ENCODE measurements at places on chromosomes 7 and 10. TPM values are rescaled to one million over a fixed set of nuclear protein-coding genes. Genes with fewer than 3 reads are reported as not detected.

DNA sequence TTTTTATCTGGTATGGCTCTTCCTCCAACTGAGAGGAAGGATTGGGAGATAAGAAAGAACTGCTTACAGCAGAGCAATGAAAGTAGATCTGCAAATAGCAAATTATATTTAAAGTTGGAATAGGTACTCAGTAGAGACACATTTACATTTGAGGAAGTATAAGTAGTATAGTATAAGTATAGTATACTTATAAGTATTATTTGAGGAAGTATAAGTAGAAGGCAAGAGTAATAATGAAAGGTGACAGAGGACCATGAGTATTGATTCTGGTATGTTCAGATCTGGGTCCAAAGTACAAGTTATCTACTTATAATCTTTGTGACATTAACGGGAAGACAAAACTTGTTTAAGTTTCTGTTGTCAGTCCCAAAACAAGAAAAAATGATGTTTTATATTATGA is 527.6 kb upstream of the SORCS1 start:
- no peaks in the 10 kb centered on the region for H3K36me3 ChIP-seq
- H3K4me1 ChIP-seq, result peaks cover 8% of the 10 kb centered on the region
- no peak for DNase-seq
- no peak overlapping the region for H3K4me3 ChIP-seq
- no peaks in the 10 kb centered on the region for H3K27me3 ChIP-seq

GRCh38 chr10:106083572-106083971 is 1080.9 kb downstream of the SORCS1 start:
- DNase-seq, result no peak
- H3K36me3 ChIP-seq, result no peaks in the 10 kb centered on the region
- no peak overlapping the region for H3K4me3 ChIP-seq
- H3K27ac ChIP-seq, result no peak overlapping the region
- no peaks in the 10 kb centered on the region for H3K27me3 ChIP-seq
- H3K4me1 ChIP-seq, result no peaks in the 10 kb centered on the region

DNA sequence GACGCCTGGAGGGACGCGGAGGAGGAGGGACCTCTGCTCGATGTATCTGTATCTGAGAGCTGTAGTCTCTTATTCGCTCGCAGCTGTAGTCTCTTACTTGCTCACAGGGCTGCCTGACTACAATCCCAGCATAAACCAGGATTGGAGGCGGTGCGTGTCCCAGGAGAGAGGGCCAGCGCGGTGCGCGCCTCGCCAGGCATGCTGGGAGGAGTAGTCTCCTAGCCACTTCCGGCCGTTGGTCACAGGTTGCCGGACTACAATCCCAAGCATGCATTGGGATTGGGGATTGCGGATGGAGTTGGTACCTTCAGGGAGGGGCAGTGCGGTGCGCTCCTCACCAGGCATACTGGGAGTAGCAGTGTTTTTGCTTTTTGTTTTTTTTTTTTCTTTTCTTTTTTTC is 421.7 kb upstream of the NUPR2 start:
- no peak for DNase-seq
- no peaks in the 10 kb centered on the region for H3K27me3 ChIP-seq
- H3K36me3 ChIP-seq, result no peaks in the 10 kb centered on the region
- no peak overlapping the region for H3K4me3 ChIP-seq
- H3K27ac ChIP-seq, result no peak overlapping the region

DNA sequence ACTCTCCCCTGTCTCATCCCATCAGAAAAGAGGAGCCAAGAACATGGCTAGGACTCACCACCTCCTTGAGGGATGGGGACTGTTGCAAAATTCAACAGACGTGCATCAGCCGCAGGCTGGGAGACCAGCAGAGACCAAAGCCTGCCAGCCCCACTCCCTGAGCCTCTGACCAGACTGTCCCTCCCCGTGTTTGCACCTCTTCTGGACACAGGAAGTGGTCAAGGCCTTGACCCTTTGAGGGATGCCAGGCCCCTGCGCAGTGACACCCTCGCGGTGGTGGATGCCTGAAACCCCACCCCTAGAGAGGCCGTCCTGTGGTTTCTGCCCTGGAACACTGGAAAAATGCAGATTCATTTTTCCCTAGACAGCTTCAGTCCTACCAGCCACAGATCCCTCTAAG is 128.4 kb upstream of the TCF7L2 start:
- H3K27me3 ChIP-seq, result no peaks in the 10 kb centered on the region
- no peak overlapping the region for H3K4me3 ChIP-seq
- no peaks in the 10 kb centered on the region for H3K4me1 ChIP-seq
- no peak overlapping the region for H3K27ac ChIP-seq

DNA sequence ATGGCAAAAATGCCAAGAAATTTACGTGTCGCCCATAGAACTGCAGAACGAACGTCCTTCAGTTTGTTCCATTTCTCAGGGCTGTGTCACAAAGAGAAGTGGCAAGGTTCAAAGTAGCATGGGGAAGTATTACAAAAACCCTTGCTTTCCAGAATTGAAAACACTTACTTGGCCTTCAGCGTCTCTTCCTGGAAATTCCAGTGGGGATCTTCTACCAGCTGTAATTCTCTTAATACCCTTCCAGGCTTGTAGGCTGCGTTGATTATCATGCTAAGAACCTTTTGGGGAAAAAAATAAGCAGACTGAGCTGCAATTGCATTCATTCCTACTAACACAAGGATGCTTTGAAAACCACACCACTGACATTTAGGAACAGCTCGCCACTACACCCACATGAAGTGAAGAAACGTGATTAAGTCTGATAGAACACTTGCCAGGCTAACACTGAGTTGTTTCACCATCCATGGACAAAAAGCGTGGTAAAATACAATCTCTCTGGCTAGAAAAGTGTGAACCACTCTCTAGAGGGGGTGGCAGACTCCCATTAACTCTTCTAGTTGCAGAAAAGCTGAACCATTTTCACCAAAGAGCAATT is 222.3 kb downstream of the SFMBT2 start:
- peaks cover 27% of the 10 kb centered on the region for H3K36me3 ChIP-seq
- H3K4me3 ChIP-seq, result no peak overlapping the region
- no peak for DNase-seq
- H3K27ac ChIP-seq, result no peak overlapping the region

DNA sequence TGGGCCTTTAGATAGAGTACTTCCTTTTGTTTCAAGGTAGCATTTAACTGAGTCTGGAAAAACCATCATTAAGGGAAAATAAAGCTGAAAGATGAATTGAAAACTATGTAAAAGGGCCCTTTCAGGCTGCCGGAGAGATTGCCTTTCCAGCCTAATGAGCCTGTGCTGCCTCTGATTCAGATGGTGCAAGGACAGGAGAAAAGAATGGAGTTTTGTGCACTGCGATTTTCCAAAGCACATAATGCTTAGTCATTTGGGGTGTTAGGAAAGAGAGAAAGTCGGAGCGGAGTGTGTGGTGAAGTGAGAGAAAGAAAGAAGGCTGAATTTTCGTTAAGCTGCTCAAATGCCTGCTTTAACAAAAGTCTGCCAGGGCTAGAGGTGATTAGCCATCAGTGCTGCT is 259.7 kb downstream of the PAXIP1 start:
- H3K36me3 ChIP-seq, result no peaks in the 10 kb centered on the region
- H3K27me3 ChIP-seq, result no peaks in the 10 kb centered on the region
- H3K27ac ChIP-seq, result no peak overlapping the region
- no peaks in the 10 kb centered on the region for H3K4me1 ChIP-seq

The INMT gene
- total RNA-seq, result 0.17 TPM

DNA sequence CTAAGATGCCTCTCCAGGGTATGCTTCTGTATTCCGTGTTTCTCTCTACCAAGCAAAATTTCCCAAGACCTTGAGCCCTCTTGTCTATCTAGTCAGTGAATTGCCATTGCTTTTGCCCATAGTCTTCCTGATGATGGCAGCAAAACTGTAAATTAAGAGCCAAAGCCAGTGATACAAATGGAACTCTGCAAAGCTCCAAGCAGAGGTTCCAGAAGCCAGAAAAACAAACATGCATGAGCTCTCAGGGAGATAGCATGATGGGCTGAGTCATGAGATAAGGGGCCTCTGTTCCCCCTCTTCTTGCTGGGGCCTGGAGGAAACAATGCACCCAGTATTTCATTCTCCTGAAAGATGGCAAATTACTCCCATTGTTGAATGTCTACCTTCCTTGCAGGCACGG is 24.7 kb downstream of the LSMEM1 start:
- H3K4me1 ChIP-seq, result no peaks in the 10 kb centered on the region
- peaks cover 4% of the 10 kb centered on the region for H3K27me3 ChIP-seq
- H3K4me3 ChIP-seq, result no peak overlapping the region
- no peak for DNase-seq

- DNase-seq, result no peak
- no peak overlapping the region for H3K27ac ChIP-seq
- no peaks in the 10 kb centered on the region for H3K27me3 ChIP-seq
- no peaks in the 10 kb centered on the region for H3K4me1 ChIP-seq
- H3K4me3 ChIP-seq, result no peak overlapping the region
Observed at GRCh38 chr10:58590152-58590840, 77.6 kb downstream of the BICC1 start.

- DNase-seq, result no peak
- H3K27ac ChIP-seq, result no peak overlapping the region
- H3K4me1 ChIP-seq, result peaks cover 12% of the 10 kb centered on the region
Observed at GRCh38 chr7:120273476-120273975, 551 bp downstream of the KCND2 start.

The CPEB3 gene
- total RNA-seq, result 2.5 TPM

DNA sequence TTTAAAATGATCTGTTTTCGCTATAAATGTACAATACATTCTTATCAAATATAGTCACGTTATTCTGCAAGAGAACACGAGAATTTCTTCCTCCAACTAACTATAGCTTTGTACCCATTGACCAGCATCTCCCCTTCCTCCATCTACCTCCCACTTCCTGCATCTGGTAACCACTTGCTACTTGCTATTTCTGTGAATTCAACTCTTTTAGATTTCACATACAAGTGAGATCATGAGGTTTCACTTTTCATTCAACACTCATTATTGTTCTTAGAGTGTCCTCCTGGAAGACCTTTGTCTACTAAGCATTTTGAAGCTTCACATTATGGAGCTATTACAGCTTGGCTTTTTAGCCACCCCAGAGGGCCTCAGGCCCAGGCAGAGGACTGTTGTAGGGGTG is 741.3 kb upstream of the FZD8 start:
- H3K4me1 ChIP-seq, result no peaks in the 10 kb centered on the region
- H3K4me3 ChIP-seq, result no peak overlapping the region
- no peaks in the 10 kb centered on the region for H3K36me3 ChIP-seq
- H3K27me3 ChIP-seq, result no peaks in the 10 kb centered on the region
- no peak overlapping the region for H3K27ac ChIP-seq

The PRPS1L1 gene
- total RNA-seq, result not detected

DNA sequence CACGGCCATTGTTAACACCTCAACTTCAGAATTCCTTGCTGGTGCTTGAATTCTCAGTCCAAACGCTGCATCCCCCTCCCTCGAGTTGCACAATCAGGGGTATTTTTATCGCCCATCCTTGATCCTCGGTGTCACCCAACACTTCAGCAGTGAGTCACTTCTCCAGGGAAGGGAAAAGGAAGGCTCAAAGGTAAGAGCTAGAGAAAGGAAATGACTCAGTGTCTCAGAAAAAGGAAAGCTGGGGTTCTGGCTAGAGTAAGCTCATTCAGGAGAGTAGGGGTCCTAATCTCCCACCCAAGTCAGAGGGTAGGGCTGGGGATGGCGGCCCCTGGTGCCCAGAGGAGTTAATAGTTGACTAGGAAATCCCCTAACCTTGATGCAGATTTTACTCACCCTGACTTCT is 39.8 kb upstream of the TRIM8 start:
- H3K4me1 ChIP-seq, result no peaks in the 10 kb centered on the region
- H3K36me3 ChIP-seq, result peaks cover 29% of the 10 kb centered on the region
- no peak overlapping the region for H3K4me3 ChIP-seq
- no peaks in the 10 kb centered on the region for H3K27me3 ChIP-seq

The MYH16 gene
- not detected for total RNA-seq

DNA sequence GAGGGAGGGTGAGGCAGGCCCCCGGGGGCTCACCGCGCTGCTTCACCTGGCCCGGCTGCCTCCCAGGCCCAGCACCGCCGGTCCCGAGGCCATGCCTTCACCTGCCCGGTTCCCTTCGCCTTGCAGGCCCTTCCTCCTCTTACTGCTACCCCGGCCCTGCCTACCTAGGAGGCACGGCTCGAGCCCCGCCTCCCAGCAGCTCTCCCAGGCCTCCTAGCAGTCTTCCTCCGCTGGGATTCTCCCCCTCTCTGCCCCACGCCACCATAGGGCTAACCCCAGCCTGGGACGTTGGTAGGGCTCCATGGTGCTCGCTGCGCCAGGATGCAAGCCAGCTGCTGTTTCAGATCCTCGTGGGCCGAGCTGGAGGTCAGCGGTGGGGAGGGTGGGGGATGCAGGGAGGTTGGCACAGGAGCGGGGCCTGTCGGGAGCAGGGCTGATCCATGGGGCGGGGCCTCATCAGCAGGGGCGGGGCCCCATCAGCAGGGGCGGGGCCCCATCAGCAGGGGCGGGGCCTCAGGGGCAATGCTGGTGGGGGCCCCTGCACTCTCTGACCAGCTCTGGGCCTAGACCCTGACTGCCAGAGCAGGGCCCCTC is 63.3 kb downstream of the RASGEF1A start:
- no peaks in the 10 kb centered on the region for H3K27me3 ChIP-seq
- peak; percentile 58 for DNase-seq
- H3K4me3 ChIP-seq, result peak overlapping the region; percentile 71
- H3K27ac ChIP-seq, result no peak overlapping the region
- no peaks in the 10 kb centered on the region for H3K36me3 ChIP-seq
- H3K4me1 ChIP-seq, result peaks cover 7% of the 10 kb centered on the region

DNA sequence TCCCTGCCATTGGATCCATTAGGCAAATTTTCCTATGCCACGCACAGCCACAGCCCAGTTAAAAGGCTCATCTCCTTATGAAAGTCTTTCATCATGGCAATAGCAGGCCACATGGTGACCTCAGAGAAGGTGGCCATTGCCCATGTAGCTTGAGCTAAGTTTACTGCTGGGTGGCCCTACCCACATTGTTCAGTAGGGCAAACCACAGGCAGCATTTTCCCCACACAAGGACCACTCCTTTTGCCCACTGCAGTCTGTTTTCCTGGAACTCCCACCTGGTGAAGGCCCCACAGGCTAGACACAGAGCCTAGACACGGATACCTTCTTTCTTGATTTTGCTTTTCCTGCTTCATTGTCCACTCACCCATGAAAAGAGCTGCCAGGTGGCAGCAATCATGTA is 101.5 kb upstream of the NPVF start:
- no peaks in the 10 kb centered on the region for H3K36me3 ChIP-seq
- H3K27me3 ChIP-seq, result peaks cover 22% of the 10 kb centered on the region
- no peak overlapping the region for H3K4me3 ChIP-seq
- no peak for DNase-seq
- no peak overlapping the region for H3K27ac ChIP-seq

The PTPRN2 gene
- total RNA-seq, result 1.8 TPM

All from activated B cell treated with CpG ODN at 0.5 μM for 24 hours (primary cell).